A172 (cell line): ENCODE measurements at places on chromosomes 6 and 20.
A peak's percentile ranks its signal among the peaks of the same experiment; 100 is the strongest.

GRCh38 chr6:26075063-26075717, 12.0 kb upstream of the HFE start:
- DNase-seq: no peak

DNA sequence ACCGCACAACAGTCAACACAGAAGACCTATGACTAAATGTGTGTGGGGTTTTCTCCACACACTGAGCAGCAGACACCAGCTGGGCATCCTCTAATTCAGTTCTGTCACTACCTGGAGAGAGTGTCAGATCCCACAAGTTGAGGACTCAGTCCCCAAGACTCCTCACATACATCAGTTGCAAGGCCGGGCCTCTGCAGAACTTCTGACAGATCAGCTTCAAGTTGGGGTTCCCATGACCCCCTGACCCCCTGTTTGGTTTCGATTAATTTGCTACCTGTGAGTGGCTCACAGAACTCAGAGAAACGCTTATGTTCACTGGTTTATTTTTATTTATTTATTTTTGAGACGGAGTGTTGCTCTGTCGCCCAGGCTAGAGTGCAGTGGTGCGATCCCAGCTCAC, 3.2 kb upstream of the NINL start:
- no peak for DNase-seq

GRCh38 chr6:53986721-53987521, 124.3 kb upstream of the MLIP start:
- no peak for DNase-seq

- DNase-seq: no peak
Measured at GRCh38 chr6:113588646-113589045, 268.5 kb upstream of the MARCKS start.

GRCh38 chr6:141309295-141309694, 823.4 kb upstream of the GJE1 start:
- DNase-seq: no peak

DNA sequence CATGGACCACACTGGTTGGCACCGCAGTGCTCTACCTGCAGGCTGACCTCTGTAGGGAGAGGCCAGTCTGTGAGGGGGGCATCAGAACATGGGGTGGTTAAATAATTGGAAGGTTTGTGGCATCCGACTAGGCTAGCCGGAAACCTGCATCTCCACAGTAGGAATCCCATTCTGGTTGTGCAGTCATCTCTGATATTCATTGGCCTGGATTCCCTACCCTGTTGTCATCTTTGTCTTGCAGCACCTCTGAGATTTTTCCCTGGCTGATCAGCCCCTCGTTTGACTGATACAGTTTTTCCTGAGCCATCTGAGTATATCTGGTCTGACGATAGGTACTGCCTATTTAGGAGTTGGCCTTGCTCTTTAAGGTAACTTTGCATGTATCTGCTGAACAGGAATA, 259.4 kb downstream of the TMEM242 start:
- DNase-seq: no peak

DNA sequence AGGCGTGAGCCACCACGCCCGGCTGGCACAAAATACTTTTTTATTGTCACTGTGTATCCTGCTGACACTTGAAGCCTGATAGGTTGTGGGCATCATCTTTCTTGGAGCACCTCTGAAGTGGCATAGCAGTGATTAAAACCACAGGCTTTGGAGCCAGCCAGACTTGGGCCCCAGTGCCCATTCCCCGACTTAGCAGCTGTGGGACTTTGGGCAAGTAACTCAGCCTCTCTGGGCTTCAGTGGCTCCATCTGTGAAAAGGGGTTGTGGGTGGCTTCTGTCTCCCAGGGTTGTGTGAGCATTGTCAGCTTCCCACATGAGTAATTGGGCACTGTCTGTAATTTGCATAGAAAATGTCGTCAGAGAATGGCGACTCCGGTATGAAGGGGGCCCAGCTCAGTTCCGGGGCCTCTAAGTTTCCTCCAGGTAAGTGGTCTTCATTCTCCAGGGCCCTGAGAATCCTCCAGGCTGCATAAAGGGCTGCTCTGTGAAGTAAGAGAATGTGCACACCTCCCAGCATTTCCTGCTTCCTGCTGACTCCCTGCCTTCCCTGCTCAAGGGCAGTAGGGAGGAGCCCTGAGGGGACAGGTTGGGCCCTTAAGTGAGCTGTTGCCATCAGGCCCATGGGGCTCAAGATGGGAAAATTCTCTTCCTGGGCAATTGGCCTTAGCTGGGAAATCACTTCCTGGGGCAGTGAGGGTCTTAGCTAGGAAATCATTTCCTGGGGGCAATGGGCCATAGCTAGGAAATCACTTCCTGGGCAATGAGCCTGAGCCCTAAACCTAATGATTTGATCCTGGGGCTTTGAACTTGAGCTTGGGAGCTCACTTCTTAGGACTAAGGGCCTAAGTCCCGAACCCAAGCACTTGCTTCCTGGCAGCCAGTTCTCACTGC, 27.2 kb downstream of the ARHGAP40 start:
- no peak for DNase-seq

DNA sequence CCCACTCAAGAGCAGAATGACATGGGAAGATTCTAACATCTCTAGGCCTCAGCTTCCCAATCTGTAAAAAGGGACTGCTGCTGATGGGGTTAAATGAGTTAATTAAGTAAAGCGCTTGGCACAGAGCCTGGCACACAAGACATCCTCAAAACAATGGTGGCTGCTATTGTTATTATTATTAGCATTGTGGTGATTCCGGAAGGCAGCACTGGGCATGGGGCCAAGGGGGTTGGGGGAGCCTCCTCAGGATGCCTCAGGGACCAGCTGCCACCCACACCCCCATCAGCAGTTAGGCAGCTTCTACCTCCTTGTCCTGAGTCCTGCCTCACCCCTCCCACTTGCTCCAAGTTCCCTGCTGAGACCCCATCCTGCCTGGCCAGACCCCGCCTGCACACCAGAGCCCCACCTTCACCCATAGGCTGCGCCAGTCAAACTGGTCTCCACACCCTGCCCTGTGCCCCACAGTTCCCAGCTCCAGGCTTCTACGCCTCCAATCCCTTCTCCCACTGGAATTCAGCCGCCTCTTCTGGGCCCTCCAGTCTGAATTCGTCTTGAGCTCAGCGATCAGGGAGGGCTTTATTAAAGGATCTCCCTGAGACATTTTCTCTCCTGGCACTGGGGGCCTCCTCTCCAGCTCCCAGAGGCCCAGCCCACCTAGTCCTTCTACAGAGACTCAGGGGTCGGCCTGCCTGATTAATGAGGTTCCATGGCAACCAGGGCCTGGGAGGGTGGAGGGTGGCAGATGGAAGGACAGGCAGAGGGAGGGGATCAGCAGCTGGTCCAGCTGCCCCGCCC, 1.5 kb downstream of the E2F1 start:
- DNase-seq: no peak

GRCh38 chr6:81744131-81744530, 8.3 kb downstream of the TENT5A start:
- no peak for DNase-seq

GRCh38 chr6:160070427-160070826, 51.2 kb upstream of the SLC22A1 start:
- DNase-seq: no peak

- no peak for DNase-seq
Measured at GRCh38 chr6:132750455-132751248, 7.1 kb downstream of the VNN2 start.

- no peak for DNase-seq
Measured at GRCh38 chr6:132062626-132063025, 111.5 kb upstream of the CCN2 start.

GRCh38 chr6:83578057-83578456, 65.7 kb downstream of the PRSS35 start:
- no peak for DNase-seq

GRCh38 chr6:35199866-35200265, 13.9 kb upstream of the SCUBE3 start:
- no peak for DNase-seq

- no peak for DNase-seq
Measured at GRCh38 chr6:131640100-131640499, 3.0 kb downstream of the ENPP3 start.

DNA sequence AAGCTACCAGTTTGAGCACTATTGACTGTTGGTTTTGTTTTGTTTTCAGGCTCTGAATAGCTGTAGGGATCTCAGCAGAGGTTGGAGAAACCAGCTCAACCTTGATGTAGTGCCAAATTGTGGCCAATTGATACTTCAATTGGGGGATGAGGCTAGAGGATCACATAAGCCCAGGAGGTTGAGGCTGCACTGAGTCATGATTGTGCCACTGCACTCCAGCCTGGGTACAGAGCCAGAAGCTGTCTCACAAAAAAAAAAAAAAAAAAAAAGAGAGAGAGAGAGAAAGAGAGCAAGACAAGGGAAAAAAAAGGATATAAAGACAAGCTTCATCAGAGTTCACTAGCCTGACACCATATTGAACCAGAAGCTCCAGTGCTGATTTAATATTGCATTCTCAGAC, 702.1 kb downstream of the FRK start:
- DNase-seq: no peak

GRCh38 chr6:153958860-153959259, 80.2 kb upstream of the OPRM1 start:
- no peak for DNase-seq

GRCh38 chr20:51543422-51543788, 886 bp upstream of the NFATC2 start:
- no peak for DNase-seq

- DNase-seq: no peak
Measured at GRCh38 chr6:6758915-6759654, 170.6 kb downstream of the LY86 start.

DNA sequence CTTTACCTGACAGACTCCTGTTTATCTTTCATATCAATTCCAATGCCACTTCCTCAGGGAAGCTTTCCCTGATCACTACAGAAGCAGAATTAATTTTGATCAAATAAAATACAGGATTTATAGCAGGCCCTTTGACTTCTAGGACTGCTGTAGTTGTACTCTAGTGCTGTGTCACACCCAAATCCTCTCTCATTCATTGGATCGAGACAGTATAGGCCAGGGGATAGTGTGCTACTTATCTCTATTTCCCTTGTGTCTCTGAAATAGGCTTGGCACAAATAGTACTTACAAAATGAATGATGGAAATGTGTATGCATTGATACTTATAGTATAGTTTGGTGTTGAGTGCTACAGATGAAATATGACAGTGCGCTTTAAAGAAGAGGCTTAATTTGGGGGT, 19.8 kb downstream of the RALY start:
- no peak for DNase-seq

DNA sequence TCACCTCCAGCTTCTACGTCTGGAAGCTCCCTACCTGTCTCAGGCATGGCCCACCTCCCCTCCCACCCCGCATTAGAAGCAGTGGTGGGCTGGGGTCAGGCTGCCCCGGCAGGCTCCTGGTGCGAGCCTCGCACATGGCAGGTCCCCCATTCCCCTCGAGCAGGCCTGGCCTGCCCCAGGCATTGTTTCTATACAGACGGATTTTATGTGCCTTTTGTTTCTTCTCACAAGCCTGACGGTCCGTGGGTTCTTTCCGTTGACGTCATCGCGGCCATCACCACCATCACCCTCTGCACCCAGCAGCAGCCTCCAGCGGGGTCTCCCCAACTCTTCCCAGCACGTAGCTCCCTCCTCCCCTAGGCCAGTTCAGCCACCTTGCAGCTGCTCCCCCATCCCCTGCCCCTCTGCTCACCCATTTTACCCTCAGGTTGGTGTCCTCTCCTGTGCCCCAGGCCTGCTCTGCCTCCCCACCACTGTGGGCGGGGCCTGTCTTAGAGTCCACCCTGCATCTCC, 4.6 kb downstream of the CST7 start:
- DNase-seq: no peak

- DNase-seq: no peak
Measured at GRCh38 chr6:90860822-90861601, 274.1 kb upstream of the MAP3K7 start.

- no peak for DNase-seq
Measured at GRCh38 chr6:105921781-105922180, 164.4 kb upstream of the PRDM1 start.

DNA sequence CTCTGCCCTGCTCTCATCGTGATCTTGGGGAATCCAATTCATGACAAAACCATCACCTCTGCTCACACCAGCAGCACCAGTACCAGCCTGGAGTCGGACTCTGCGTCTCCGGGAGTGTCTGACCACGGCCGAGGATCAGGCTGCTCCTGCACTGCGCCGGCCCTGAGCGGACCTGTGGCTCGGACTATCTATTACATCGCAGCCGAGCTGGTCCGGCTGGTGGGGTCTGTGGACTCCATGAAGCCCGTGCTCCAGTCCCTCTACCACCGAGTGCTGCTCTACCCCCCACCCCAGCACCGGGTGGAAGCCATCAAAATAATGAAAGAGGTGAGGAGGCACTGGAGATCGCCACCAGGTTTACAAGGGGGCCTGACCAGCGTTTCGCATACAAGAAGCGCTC, 37.2 kb upstream of the PBOV1 start:
- DNase-seq: no peak

GRCh38 chr6:100614933-100615332, 150.2 kb upstream of the SIM1 start:
- no peak for DNase-seq

- no peak for DNase-seq
Measured at GRCh38 chr6:104617591-104617990, 242.1 kb downstream of the HACE1 start.

GRCh38 chr20:57849521-57850215, 139.9 kb upstream of the PMEPA1 start:
- no peak for DNase-seq

GRCh38 chr6:3355358-3356055, 96.8 kb downstream of the PSMG4 start:
- no peak for DNase-seq

DNA sequence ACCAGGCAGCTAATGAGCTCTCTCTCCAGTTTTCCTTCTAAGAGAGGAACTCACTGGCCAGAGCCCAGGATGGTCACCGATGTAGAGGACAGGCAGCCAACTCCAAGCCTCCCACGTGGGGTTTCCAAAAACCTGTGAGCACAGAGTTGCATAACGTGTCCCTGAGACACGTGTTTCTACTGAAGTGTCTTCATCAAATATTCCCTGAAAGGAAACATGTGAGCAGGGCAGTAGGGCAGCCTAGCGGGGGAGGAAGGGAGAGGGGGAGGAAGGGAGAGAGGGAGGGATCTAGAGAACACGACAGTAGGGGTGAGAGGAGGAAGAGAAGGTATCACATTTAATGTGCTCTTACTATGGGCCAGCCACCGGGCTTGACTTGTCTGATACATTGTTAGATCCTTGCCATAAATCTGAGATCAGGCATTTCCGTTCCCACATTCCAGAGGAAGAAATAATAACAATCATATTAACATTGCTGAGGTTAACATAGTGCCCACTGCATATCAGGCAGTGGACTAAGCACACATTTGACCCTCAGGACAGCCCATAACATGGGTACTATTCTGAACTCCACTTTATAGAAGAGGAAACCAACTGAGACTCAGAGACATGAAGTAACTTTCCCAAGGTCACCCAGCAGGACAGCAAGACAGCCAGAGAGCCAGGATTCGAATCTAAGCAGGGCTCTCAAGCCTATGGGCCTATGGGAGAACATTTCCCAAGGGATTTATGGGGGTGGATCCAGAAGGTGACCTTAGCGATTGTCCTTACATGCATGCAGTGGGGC, 4.5 kb upstream of the SYS1 start:
- DNase-seq: peak; percentile 82

- no peak for DNase-seq
Measured at GRCh38 chr6:15294504-15294903, 48.6 kb downstream of the JARID2 start.
